ENCODE measurements at places on chromosomes 3 and 15.
A peak's percentile ranks its signal among the peaks of the same experiment; 100 is the strongest.

DNA sequence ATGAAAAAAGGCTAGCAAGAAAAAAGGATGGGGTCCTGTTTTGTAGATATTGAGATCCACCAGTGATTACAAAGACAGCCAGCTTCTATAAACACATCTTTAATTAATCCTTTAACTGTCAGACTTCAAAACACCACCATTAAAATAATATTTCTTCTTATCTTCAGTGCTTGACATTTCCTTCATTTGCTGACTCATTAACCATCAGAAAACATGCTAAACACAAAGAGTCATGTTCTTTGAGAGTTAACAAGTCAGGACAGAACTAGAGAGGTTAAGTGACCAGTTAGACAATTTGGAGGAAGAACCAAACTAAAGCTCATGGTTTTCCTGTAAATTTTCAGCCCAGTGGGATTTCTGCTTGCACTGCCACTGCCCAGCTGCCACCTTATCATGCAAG lies 111.4 kb downstream of the MEIS2 start:
- no peak for DNase-seq

DNA sequence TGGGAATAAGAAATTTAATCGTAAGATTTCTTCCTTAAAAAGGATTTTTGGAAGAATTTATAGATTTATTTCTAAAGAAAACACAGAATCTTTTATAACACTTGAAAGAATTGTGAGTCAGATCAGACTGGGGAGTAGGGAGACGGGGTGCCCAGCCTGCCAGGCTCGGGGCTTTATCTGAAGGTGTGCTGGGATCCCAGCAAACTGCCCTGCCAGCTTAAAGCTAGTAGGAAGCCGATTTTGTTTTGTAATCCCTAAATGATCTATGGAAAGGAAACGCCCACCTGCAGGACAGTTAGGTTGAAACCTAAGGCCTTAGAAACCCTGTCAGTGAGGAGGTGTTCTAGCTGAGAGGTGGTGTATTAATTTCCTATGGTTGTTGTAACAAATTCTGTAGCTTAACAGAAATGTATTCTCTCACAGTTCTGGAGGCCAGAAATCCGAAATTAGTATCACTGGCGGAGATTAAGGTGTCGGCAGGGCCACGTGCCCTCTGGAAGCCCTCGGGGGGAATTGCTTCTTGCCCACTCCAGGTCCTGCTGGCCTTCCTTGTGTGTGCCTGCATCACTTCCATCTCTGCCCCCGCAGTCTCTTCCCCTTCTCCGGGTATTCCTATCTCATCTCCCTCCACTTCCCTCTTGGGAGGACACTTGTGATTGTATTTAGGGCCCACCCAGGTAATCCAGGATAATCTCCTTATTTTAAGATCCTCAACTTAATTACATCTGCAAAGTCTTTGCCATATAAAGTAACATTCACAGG lies 19.3 kb upstream of the RAB6B start:
- no peak for DNase-seq

DNA sequence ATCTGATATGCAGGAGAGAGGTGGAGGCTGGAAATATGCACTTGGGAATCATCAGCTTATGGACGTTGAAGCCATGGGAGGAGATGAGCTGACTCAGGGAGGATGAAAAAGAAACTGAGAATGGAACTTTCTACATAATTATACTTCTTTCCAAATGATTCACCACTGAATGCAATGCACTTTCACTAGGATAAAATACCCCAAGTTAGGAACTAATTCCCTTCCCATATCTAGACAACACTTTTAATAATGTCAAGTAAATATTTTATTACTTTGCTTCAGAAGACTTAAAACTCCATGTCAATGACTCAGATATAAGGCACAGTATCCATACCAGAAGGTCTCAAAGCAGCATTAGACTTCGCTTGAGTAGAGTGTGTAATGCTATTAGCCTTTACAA lies 24.2 kb downstream of the NPTN start:
- no peak for DNase-seq

- DNase-seq, result no peak
Measured at GRCh38 chr3:185030951-185031350, 121.9 kb downstream of the C3orf70 start.

DNA sequence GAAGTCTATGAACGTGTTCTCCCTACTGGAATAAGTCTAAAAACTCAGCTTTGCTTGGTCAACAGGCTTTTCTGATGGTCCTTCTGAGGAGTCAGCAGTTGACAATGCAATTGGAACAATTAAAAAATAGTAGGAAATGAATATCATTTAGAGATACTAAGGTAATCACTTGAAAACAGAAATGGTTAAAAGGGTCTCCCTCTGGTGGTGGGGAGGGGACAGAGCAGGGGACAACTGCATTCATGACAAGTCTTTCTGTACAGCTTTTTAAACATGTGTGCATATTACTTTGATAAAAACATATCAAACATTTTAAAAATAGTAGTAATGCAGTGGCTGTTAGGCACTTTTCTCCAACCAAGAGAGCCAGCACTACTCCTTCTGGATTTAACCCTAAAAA lies 119.9 kb upstream of the FHIT start:
- DNase-seq, result no peak

GRCh38 chr3:151393941-151394340 lies 9.4 kb upstream of the P2RY12 start:
- DNase-seq, result no peak

- no peak for DNase-seq
Measured at GRCh38 chr3:14569474-14570000, 29.4 kb upstream of the GRIP2 start.

- no peak for DNase-seq
Measured at GRCh38 chr15:29102911-29103823, 166.5 kb downstream of the NSMCE3 start.

- DNase-seq, result peak; percentile 65
Measured at GRCh38 chr3:45664578-45664977, 24.6 kb upstream of the SACM1L start.

DNA sequence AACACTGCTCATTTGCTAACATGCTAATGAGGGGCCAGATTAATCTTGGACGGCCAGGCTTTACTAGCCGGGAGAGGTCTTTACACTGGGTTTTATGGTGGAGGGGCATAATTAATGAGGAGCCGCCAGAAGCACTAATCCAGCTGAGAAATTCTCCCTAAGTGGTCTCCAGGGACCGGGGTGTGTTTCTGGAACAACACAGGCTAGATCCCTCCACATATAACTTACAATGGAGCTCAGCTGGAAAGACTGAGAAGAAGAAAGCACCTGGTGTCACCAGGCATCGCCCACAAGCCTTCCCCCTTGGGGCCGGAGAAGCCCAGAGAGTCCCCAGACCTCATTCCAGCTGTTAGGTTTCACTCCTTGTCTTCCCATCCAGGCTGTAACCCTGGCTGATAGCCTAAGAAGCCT lies 127.5 kb downstream of the MEGF11 start:
- DNase-seq, result no peak

- DNase-seq, result no peak
Measured at GRCh38 chr3:172179680-172180399, 140.5 kb downstream of the FNDC3B start.

- DNase-seq, result no peak
Measured at GRCh38 chr15:71532994-71533393, 277.4 kb upstream of the NR2E3 start.

GRCh38 chr15:68979816-68980215 lies 34.7 kb upstream of the NOX5 start:
- DNase-seq, result no peak

- DNase-seq, result no peak
Measured at GRCh38 chr3:133381346-133382109, 18.3 kb upstream of the BFSP2 start.

DNA sequence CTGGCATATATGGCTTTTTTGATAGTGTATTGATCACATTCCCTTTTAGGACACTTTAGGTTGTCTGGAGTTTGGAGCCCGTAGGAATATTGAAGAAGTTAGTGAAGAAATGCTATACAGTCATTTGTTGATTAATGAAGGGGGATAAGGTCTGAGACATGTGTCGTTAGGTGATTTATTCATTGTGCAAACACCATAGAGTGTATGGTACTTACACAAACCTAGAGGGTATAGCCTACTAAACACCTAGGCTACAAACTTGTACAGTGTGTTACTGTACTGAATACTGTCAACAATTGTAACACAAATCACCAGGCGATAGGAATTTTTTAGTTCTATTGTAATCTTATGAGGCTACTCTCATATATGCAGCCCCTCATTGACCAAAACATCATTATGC lies 3.3 kb downstream of the TPM1 start:
- DNase-seq, result no peak

- DNase-seq, result peak; percentile 44
Measured at GRCh38 chr15:90956274-90957030, 1.8 kb downstream of the RCCD1 start.

DNA sequence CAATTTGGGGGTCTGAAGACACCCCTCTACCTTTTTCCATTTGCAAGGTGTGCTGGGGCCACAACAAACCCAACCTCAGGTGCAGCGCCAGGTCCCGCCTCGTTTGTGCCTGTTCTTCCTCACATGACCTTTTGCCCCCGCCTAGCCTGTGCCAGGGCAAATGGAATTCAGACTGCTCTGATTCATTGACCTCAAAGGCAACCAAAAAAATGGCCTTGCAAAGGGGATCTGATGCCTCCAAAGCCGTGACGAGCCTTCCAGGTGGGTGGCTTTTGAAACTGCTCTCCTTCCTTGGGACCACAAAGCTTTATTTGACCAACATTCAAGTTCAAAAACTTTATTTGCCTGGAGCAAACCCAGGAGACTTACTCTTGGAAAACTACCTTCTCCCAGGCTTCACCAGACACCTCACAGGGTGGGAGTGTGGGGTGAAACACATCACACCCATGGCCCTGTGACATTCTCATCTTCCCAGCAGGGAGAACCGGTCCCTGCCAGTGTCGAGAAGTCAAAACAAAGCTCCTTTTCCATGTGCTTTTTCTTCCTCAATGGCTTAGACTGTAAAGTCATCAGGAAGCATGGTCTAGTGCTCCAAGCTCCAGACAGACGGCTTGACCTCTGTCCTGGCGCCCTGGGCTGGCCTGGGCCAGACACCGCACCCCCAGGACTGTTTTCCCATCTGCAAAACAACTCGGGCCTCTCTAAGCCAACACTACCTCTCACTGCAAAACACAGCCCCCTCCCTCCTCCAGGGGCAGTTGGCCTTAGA lies 103.9 kb upstream of the HES1 start:
- no peak for DNase-seq

DNA sequence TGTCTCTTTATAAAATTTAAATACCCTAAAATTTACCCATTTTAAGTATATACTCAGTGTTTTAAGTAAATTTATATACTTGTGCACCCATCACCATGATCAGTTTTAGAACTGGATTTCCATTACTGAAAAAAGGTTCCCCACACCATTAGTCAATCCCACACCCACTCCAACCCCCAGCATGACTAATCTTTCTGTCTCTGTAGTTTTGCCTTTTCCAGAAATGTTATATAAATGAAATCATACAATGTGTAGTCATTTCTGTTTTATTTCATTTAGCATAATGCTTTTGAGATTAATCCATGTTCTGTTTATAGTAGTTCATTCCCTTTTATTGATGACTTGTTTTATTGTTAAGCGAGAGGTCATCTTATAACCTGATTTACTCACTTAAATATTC lies 66.1 kb upstream of the LIMD1 start:
- DNase-seq, result no peak

GRCh38 chr3:49840388-49840787 lies 16.0 kb downstream of the TRAIP start:
- DNase-seq, result no peak

- DNase-seq, result no peak
Measured at GRCh38 chr15:75884041-75884440, 19.6 kb upstream of the FBXO22 start.

GRCh38 chr3:124084022-124084881 lies 92.3 kb upstream of the ROPN1 start:
- no peak for DNase-seq

- no peak for DNase-seq
Measured at GRCh38 chr15:59571606-59572005, 40.0 kb upstream of the GCNT3 start.

DNA sequence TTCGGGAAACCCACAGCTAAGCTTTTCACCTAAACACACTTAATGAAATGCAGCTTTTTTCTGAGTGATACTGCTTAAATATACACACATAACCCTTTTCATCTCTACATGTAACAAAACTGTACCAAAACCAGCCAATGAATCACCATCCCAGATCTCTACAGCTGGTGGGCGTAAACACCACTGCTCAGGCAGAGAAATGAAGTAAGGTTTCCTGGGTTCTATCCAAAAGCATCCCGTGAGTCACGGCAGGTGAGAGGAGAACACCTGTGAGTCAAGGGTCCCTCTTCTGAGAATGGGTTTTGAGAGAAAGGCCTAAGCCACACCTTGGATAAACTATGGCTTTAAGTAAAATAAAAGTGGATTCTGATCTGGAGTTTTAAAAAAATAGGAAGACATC lies 2.6 kb downstream of the CLDN1 start:
- DNase-seq, result no peak

DNA sequence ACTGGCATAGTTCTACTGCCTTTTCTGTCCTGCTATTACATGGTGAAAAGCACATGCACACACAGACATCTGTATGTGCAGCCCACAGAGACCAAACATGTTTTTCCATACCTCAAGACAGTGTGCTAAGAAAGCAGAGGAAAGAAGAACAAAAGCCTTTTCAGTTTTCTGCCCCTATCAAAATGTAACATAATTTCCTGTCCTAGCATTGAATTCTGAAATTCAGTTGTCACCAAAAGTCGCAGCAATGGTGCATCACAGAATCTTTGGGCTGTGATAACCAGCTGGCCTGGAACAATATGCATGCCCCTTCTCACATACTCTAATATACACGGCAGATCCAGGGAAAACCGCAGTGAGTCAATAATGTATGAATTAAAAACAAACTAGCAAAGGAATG lies 153.8 kb upstream of the RAP2B start:
- DNase-seq, result no peak

GRCh38 chr15:50710585-50710984 lies 24.0 kb upstream of the TRPM7 start:
- no peak for DNase-seq

DNA sequence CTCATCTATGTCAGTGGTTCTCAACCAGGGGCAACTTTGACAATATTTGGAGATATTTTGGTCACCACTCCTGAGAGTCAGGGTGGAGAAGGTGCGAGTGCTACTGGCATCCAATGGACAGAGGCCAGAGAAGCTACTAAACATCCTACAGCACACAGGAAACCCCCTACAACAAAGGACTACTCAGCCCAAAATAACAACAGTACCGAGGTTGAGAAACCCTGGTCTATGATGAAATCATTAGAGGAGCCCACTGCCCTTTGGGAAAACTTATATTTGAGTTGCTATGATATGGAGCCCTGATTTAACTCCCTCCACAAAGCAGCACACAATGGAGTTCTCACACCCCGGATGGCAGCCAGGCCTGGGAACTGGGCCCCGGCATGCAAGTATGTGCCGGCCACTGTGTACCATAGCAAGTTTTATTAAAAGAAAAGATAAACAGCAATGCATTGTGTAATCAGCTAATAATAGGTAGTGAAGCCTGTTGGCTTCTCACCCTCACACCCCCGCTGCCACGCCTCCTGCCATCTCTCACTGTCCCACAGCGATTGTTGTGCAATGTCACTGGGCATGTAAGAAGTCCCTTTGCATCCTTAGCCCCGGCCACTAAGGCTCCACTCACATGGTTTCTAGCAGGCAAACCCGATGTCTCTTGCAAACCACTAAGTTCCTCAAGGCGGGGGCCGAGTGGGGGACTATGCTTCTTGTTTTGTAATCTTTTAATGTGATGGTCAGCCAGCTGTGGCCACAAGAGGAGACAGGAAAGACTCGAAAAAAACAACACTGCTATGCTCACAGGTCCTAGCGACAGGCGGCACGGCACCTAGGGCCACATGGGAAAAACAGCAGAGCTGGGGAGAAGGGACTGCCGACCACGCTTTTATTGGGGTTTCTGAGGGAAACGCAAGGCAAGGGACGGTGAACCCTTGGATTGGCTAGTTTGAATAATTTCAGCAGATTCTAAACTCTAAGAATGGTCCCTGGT lies 110.0 kb downstream of the AQP9 start:
- DNase-seq, result no peak

GRCh38 chr3:40387001-40387894 lies at the start of gene ENTPD3:
Gene ENTPD3, plus strand, starts transcription at chr3:40387184. Its CDS starts 874 bp downstream, at chr3:40388058.
- DNase-seq, result peak; percentile 54

Data from CD4-positive, alpha-beta T cell (primary cell).